Occipital lobe (tissue), 3 donors: ENCODE measurements at places on chromosomes 3 and 15.

- no peak for DNase-seq
Measured at GRCh38 chr3:157204431-157204830, 44.5 kb upstream of the CCNL1 start.

DNA sequence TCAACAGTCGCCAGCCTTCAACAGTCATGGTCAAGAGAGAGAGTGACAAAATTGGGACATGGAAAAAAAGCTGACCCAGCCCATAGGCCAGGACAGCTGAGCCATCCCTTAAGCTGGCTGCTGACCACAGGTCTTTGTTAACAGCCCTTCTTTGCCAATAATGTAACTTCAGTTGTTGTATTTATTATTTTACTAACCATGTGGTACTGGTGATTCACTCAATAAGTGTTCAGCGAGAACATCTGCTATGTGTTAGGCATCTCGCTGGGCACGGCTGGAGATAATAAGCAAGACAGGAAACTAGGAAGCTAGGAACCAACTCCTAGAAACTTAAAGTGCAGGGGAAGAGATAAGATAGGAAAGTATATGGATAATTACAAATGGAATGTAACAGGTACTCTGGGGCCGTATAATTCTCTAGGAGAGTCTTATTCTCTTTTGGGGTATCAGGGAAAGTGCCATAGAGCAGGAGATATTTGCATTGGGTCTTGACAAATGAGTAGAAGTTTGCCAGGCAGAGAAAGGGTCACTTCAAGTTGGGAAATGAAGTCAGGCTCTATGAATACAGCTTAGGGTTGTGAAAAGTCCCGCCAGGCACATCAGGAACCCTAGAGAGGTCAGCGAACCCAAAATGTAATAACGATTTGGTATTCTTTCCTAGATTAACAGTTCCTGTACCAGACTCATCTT, 84.0 kb upstream of the TRA2B start:
- DNase-seq, result no peak

DNA sequence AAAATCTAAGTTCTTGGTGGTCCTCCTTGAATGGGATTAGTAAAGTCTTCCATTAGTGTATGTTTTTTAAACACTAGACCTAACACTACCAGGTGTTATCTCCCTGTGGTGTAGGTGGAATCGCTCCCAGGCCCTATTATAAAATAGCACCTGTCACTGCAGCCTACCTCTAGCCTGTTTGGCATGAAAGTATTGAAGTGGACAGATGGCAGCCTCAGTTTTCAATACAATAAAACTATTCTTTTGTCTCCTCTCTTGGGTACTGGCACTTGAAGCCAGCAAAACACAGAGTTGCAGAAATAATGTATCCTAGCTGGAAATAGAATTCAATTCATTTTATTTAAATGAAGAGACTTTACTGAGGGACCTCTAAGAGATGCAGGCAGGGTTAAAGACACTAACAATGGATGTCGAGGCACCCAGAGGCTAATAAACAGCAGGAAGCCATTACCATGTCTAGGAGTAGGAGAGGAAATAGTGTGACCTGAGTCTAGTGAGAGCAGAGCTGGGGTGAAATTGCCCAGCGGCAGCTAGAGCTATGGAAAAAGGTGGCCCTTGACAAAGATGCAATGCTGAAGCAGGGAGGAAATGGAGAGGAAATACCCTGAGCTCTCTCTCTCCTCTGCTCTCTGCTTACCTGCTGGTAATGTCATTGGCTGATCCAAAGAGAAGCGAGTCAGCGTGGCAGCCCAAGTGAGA, 49.1 kb upstream of the TMEM158 start:
- no peak for DNase-seq

GRCh38 chr3:54647721-54648120, 280.1 kb downstream of the LRTM1 start:
- no peak for DNase-seq

GRCh38 chr15:84950570-84951111, 31.0 kb upstream of the PDE8A start:
- no peak for DNase-seq

DNA sequence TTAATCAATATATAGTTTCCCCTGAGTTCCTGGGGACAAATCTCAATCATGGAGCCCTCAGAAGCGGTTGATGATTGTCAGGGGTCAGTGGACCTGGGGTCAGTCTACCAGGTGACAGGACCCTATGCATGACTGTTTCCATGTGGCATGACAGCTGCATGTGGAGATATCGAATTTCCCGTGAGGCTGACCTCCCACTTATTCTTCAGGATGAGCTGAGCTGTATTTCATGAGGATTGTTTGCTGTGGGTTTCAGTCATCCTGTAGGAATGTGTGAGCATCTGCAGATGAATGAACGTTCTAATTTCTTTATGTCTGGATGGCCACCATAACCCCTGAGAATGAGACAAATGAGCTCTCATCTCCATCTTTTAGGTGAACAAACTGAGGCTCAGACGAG, 93.0 kb upstream of the HES1 start:
- DNase-seq, result no peak

- DNase-seq, result no peak
Measured at GRCh38 chr15:100017140-100017539, 283.9 kb upstream of the LYSMD4 start.

- peak; percentile 67 for DNase-seq
Measured at GRCh38 chr15:61051569-61052031, 177.5 kb downstream of the RORA start.

- DNase-seq, result peak; percentile 7
Measured at GRCh38 chr3:36843065-36844051, 79.0 kb upstream of the DCLK3 start.

GRCh38 chr3:71064291-71064955, 519.1 kb downstream of the FOXP1 start:
- no peak for DNase-seq

GRCh38 chr15:86201313-86202008, 121.8 kb downstream of the AGBL1 start:
- no peak for DNase-seq

DNA sequence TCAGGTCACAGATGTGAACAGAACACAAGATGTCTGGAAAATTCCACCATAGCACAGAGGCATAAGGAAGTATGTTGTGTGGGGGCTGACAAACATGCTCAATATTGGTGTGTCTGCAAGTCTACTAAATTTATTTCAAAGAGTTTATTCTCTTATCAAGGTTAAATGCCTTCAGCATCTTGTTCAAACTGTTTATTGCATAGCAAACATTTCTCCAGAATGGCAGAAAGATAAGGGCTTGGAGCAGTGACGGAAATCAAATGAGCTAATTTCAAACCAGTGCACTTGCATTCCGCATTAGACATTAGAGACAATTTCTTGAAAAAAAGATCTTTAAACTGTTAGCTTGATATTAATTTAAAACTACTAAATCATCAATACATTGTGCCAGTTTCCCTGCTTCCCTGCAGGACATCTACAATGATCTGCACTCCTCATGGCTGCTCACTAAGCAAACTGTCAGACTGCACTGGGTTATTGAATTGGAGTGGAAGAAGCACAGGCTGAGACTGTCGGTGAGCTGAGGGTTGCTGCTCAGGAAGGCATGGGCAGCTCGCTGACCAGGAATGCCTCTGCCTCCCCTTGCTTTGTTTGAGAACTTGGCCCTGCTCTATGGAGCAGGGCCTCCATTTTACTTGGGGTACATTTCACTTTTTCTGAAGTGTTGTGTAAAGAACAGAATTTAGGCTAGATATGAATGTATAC, 89.4 kb downstream of the KCNAB1 start:
- DNase-seq, result no peak

GRCh38 chr3:153614563-153614962, 452.5 kb downstream of the RAP2B start:
- no peak for DNase-seq

GRCh38 chr3:184816614-184817013, 4.6 kb downstream of the VPS8 start:
- no peak for DNase-seq

DNA sequence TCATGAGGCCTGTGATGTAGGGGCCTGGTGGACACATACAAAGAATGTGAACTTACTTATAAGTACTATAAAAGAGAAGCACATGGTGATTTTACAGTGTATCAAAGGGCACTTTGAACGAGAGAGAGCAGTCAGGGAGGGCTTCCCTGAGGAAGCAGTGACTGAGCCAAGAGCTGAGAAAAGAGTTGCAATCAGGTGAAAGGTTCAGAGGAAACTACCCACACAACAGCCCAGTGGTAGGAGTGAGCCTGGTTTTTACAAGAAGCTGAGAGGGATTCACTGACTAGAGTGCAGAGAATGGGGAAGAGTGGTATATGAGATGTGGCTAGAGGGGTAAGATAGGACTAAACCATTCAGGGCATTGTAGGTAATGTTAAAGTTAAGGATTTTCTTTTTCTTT, 57.1 kb downstream of the CALML4 start:
- DNase-seq, result no peak

GRCh38 chr3:168812234-168812633, 716.5 kb upstream of the GOLIM4 start:
- no peak for DNase-seq

DNA sequence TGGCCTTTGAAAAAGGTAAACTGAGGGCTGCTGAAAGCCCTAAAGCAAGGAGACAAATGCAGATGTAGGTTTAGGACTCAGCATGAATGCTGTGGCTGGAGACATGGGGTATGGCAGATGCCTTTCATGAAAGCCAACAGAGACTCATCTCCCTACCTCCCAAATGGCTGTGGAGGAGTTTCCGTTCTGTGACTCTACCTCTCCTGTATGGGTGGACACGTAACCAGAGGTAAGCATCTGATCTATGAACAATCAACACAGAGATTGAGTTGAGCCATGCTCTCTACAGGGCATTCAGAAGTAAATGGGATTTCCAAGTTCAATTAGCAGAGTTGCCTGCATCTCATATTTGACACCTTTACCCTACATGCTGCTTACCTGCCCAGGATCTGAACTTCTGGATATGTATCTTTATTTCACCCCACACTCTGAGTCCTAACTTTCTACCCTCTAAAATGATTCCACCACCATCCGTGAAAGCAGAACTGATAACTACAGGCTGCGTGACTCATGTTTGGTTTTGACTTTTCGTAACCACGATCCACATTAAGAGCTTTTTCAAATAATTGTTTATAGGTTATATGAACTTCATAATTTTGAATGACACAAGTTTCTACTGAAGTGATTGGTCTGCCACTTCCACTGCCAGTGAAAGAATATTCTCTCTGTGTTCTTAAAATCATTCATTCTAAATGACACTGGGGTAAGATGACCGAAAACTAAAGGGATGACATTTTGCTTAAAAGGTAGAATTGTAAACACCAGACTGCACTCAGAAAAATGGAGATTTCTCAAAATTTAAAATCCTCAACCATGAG, 1058.7 kb downstream of the FHIT start:
- no peak for DNase-seq

DNA sequence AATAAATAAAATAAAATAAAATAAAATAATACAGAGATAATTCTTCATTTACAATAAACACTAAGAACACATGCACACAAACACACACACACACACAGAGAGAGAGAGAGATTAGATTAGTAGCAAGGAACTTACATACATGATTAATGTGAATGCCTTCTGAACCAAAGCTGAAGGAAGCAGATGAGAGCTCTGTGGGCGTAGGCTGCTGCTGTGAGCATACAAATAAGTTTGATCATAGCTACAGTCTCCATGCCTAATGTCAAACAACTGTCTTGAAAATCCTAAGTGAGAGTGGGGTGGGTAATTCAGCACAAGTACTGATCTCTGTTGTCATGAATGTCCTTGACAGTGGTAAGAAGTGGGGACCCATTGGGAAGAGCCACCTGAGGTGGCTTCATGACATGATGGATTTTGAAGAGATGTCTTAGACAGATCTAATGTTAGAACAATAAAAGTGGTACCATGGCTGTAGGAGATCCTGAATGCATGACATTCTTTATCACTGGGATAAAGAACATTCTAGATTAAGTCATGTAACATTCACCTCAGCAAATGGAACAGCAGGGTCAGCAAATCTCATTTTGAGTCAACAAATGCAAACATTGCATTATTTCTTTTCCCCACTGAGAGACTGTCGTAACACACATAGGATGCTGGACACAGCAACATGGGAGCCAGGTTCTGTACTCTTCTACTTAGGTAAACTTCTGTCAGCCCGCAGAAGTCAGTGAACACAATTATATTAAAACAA, 46.2 kb downstream of the CHL1 start:
- DNase-seq, result no peak

GRCh38 chr3:122627301-122627700, 49.9 kb downstream of the PARP15 start:
- no peak for DNase-seq

DNA sequence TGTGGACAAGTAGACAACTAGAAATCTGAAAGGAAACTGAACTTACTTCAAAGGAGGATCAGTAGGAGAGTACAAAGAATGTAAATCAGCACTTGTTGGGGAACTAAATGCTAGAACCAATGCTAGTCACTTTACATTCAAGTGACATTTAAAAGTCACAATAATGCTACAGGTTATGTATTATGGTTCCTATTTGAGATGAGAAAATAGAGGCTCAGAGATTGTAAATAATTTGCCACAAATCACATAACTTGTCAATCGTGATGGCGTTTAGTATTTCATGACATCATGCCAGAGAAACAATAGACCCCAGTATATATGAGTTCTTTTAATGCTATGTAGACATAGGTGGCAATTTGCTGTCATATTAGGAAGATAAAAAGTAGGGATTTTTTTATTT, 467.8 kb upstream of the CBLB start:
- DNase-seq, result no peak

DNA sequence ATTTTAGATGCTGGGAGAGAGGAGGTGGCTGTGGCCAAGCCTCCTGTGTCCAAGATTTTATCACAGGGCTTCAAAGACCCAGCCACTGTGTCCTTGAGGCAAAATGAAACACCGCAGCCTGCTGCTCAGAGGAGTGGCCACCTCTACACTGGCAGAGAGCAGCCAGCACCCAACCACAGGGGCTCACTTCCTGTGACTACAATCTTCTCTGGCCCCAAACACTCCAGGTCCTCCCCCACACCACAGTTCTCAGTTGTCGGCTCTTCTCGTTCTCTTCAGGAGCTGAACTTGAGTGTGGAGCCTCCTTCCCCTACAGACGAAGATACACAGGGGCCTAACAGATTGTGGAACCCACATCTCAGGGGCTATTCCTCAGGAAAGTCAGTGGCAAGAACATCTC, 45.6 kb downstream of the CDAN1 start:
- DNase-seq, result no peak

DNA sequence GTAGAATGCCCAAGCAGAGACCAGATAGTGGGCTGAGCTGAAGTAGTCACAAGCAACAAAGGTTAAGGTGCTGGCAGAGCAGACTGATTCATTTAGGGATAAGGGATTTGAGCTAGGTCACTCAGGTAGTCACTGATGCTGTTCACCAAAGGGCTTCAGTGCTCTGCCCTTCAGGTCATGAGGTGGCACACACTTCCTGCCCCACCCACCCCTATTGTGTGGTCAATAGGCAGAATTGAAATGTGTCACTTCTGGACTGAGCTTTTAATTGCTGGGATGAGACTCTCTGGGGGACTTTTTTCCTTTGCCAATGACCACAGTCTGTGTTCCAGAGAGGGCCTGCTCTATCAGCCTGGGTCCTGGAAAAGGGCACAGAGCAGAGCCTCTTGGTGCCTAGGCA, 2.9 kb upstream of the DIS3L start:
- DNase-seq, result no peak

- no peak for DNase-seq
Measured at GRCh38 chr3:161420746-161421145, 49.4 kb upstream of the SPTSSB start.

GRCh38 chr3:106620646-106621045, 751.8 kb upstream of the CBLB start:
- DNase-seq, result no peak
